ENCODE measurements at places on chromosomes 3 and 15.

DNA sequence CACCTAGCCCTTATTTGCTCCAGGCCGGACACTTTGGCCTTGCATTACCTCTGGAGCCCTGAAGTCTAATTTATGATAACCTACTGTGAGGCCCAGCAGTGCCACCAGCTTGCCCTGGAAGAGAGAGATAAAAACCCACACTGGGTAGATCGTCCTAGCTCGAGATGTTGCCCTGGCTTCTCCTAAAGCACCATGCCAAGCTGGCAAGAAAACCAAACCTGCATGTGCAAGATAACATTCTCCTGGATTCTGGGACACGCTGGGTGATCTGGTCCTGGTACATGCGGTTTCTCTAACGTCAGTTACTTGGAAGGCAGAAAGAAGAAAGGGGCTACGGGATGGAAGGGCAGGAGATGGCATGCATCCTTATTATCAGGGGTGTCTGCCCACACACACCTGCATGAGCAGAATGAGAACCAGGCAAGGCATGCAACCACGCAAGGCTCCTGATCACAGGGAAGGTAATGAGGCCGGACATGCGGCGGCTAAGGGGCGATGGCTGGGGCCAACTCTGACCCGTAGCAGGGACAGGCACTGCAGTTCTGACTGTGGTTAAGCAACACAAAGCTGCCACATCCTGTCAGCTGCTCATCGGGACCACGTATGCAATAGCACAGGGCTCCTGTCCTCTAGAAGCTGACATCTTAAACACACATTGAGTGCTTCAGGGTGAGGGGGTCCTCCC lies 73.0 kb downstream of the OXNAD1 start:
- DNase-seq, result peak; percentile 80
- peaks cover 63% of the 10 kb centered on the region for H3K4me1 ChIP-seq
- no peak overlapping the region for H3K4me3 ChIP-seq
- peaks cover 36% of the 10 kb centered on the region for H3K36me3 ChIP-seq

DNA sequence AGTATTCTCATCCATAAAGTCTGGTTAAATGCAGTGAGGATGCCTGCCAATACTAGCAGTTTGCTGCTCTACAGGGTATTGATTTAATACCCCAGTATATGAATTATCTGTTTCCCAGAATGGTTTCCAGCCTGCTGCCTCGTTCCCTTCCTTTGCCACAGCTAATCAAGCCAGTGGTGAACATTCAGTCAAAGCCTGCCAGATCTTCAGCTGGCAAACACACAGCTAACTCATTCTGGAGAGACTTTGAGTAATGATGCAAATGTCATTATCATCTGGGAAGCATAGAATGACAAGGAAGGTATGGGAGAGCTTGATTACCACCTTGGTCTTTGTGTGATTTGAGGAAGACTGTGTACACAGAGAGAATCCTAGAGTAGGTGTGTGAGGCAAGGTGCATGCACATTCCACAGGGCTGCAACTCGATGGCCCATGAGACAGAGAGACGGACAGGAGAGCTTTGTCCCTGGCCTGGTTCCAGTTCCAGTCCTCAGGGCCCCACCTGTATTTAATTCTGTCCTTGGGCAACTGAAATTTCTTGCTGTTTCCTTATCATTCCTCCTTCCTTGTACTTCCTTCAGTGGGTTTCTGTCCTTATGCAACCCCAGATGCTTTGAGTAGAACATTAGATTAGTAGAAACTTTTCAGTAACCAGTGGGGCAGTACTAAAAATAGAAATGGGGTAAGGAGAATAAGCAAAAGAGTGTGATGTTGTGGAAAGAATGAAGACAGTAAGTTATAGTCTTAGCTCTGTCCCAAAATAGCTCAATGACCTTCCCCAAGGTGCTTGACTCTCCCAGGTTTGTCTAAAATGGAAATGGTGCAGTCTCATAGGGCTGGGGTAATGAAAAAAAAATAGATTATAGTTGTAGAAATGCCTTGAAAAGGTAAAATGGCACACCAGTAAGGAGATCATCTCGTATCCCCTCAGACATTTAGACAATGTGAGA lies 72.5 kb downstream of the MITF start:
- no peak for DNase-seq
- no peaks in the 10 kb centered on the region for H3K36me3 ChIP-seq
- H3K4me1 ChIP-seq, result no peaks in the 10 kb centered on the region
- H3K4me3 ChIP-seq, result no peak overlapping the region

- H3K4me1 ChIP-seq, result no peaks in the 10 kb centered on the region
- H3K27me3 ChIP-seq, result peaks cover 22% of the 10 kb centered on the region
- no peaks in the 10 kb centered on the region for H3K36me3 ChIP-seq
- H3K27ac ChIP-seq, result no peak overlapping the region
- DNase-seq, result no peak
Observed at GRCh38 chr15:64779024-64779423, 3.6 kb upstream of the RBPMS2 start.

DNA sequence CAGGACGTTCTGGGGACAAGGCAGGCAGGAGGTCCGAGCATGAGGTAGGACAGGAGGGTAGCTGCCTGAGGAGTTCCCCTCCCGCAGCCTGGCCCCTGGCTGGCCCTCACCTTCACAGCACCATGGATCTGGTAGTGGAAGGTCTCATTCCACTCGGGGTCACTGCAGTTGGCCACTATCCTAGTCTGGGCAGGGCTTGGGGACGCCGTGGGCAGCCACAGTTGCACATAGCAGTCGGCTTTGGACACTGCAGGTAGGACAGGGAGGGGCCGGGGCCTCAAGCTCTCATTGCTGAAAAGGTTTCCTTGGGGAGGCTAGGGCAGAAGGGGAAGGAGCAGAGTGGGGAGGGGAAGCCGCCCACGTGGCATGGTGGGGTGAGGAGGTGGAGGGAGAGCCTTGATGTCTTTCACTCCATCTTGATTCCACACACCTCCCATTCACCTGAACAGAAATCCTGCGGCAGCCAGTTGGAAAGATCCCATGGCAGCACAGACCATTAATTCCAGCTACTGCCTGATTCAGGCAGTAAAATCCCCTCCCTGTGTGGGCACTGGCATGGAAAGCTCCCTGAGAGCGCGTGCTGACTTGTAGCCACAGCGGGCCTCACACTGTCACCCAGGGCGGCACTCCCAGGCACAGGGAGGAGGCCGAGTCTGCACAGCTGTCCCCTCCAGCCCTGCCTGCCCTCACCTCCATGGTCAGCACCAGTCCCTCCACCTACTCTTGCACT lies 2.1 kb downstream of the PLA2G4F start:
- H3K4me1 ChIP-seq, result no peaks in the 10 kb centered on the region
- H3K4me3 ChIP-seq, result no peak overlapping the region
- H3K27ac ChIP-seq, result no peak overlapping the region
- H3K27me3 ChIP-seq, result no peaks in the 10 kb centered on the region
- peaks cover 4% of the 10 kb centered on the region for H3K36me3 ChIP-seq
- DNase-seq, result no peak

DNA sequence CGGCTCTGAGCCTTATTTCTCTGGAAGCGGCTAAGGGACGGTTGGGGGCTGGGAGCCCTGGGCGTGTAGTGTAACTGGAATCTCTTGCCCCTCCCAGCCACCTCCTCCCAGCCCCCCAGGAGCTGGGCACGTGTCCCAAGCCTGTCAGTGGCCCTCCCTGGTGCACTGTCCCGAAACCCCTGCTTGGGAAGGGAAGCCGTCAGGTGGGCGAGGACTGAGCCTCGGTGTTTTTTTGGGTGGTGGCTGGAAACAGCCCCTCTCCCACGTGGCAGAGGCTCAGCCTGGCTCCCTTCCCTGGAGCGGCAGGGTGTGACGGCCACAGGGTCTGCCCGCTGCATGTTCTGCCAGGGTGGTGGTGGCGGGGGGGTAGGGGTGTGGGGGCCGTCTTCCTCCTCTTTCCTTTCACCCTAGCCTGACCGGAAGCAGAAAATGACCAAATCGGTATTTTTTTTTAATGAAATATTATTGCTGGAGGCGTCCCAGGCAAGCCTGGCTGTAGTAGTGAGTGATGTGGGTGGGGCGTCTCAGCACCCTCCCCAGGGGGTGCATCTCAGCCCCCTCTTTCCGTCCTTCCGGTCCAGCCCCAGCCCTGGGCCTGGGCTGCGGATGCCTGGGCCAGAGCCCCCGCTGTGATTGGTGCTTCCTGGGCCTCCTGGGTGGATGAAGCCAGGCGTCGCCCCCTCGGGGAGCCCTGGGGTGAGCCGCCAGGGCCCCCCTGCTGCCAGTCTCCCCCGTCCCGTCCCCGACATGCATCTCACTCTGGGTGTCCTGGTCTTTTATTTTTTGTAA lies 58.8 kb upstream of the GOLGA8A start:
- H3K36me3 ChIP-seq, result no peaks in the 10 kb centered on the region
- H3K27me3 ChIP-seq, result peaks cover 36% of the 10 kb centered on the region
- no peak for DNase-seq
- no peak overlapping the region for H3K27ac ChIP-seq
- H3K4me3 ChIP-seq, result no peak overlapping the region

- H3K27ac ChIP-seq, result no peak overlapping the region
- H3K4me1 ChIP-seq, result no peaks in the 10 kb centered on the region
- H3K36me3 ChIP-seq, result peaks cover 9% of the 10 kb centered on the region
- no peak for DNase-seq
- H3K4me3 ChIP-seq, result no peak overlapping the region
Observed at GRCh38 chr3:139491027-139491700, 14.8 kb upstream of the RBP2 start.

DNA sequence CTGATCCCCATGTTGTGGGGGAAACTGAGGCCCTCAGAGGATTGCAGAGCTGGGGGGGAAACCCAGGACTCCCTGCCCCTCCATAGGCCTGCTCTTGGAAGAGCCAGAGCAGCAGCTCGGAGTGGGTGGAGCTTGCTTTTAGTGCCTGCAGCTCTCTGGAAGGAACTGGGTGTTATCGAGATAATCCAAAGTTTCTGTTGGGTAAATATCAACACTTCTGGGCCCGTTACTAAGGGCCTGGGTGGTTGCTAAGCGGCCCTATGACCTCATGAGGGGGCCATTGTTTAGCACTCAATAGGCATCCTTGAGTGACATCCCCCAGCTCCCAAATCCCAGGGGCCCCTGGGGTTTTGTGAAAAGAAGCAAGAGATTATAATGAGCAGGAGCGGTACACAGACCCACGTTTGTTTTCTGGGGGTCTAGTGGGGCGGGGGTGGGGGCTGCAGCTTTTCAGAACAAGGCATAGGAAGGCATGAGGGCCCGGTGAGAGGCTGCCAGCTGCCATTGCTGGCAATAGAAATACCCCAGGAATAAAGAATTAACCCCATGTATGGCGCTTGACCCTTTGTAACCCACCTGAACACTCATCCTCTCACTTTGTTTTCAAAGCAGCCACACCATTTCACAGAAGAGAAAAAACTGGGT lies 48.3 kb upstream of the ATP2B2 start:
- no peak for DNase-seq
- H3K27ac ChIP-seq, result no peak overlapping the region
- H3K4me3 ChIP-seq, result no peak overlapping the region
- peaks cover 3% of the 10 kb centered on the region for H3K27me3 ChIP-seq
- H3K4me1 ChIP-seq, result peaks cover 14% of the 10 kb centered on the region
- H3K36me3 ChIP-seq, result no peaks in the 10 kb centered on the region

GRCh38 chr3:24741506-24741905 lies 246.9 kb upstream of the THRB start:
- no peak overlapping the region for H3K4me3 ChIP-seq
- no peak overlapping the region for H3K27ac ChIP-seq
- H3K27me3 ChIP-seq, result no peaks in the 10 kb centered on the region

GRCh38 chr15:29668120-29668602 lies 154.1 kb downstream of the TJP1 start:
- DNase-seq, result peak; percentile 54
- H3K36me3 ChIP-seq, result no peaks in the 10 kb centered on the region
- H3K27me3 ChIP-seq, result peaks cover 18% of the 10 kb centered on the region
- H3K4me3 ChIP-seq, result no peak overlapping the region

GRCh38 chr3:109072194-109072593 lies 45.7 kb downstream of the MORC1 start:
- DNase-seq, result peak; percentile 8
- H3K4me1 ChIP-seq, result peaks cover 5% of the 10 kb centered on the region
- H3K36me3 ChIP-seq, result no peaks in the 10 kb centered on the region
- H3K27me3 ChIP-seq, result peaks cover 21% of the 10 kb centered on the region

- peak overlapping the region; percentile 91 for H3K4me3 ChIP-seq
- no peak overlapping the region for H3K27ac ChIP-seq
- peaks cover 11% of the 10 kb centered on the region for H3K4me1 ChIP-seq
- no peaks in the 10 kb centered on the region for H3K27me3 ChIP-seq
- no peaks in the 10 kb centered on the region for H3K36me3 ChIP-seq
Observed at GRCh38 chr3:172711454-172711795, 558 bp upstream of the NCEH1 start.

DNA sequence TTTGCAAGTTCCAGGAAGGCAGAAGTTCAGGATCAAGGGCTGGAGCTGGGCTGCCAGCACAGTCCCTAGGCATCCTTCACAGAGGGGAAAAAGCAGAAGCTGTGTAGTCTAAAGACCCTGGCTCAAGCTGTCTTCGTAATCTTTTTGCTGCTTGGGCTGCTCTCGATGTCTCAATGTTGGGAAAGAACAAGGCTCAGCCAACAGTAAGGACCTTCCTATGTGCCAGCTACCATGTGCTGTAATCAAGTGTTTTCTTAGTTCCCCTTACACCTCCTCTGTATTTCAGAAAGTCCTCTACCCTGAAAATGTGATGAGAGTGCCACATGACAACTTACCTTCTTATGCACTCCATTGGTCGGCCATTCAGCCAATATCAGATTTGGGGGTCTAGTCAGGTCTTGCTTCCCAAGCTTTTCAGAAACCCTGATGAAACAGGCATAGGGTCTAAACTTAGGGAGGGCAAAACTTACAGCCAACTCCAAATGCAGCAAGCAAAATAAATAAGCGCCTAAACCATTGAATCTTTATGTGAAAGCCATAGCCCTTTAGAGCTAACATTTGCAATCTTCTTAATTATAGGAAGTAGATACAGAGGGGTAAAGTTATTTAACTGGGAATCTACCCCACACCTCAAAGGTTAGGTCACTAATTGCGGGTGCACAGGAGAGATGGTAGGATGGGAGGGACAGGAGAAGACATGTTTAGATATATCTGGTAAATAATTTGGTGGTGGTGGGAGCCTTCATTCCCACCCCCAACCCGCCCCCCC lies 1.2 kb upstream of the EDEM1 start:
- H3K4me3 ChIP-seq, result peak overlapping the region; percentile 96
- H3K27ac ChIP-seq, result no peak overlapping the region
- no peaks in the 10 kb centered on the region for H3K27me3 ChIP-seq
- H3K36me3 ChIP-seq, result peaks cover 25% of the 10 kb centered on the region
- DNase-seq, result no peak
- H3K4me1 ChIP-seq, result peaks cover 19% of the 10 kb centered on the region

DNA sequence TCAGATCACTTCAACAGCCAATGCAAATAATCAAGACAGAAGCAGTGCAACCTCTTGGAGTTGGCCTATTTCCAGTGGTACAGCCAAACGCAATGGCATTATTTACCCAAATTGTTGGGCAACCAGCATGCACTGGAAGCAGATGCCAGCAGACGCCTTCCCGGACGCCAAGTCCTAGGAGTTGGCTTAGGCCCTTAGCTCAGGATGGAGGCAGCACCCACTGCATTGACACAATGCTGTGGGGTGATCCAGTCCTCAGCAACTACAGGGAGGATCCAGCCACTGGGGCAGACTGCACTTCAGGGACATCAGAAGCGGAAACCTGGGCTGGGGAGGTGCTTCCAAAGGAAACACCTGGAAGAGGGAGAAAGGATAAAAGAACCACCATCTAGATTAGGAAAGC lies 290.4 kb downstream of the FAM43A start:
- no peak overlapping the region for H3K27ac ChIP-seq
- no peaks in the 10 kb centered on the region for H3K4me1 ChIP-seq
- peaks cover 6% of the 10 kb centered on the region for H3K27me3 ChIP-seq
- DNase-seq, result no peak
- H3K36me3 ChIP-seq, result no peaks in the 10 kb centered on the region
- H3K4me3 ChIP-seq, result no peak overlapping the region

- H3K27ac ChIP-seq, result peak overlapping the region; percentile 33
- peaks cover 83% of the 10 kb centered on the region for H3K4me1 ChIP-seq
- H3K4me3 ChIP-seq, result no peak overlapping the region
- peak; percentile 39 for DNase-seq
- H3K36me3 ChIP-seq, result no peaks in the 10 kb centered on the region
Observed at GRCh38 chr15:40452296-40453090, 11.7 kb downstream of the BAHD1 start.

GRCh38 chr3:108972482-108972881 lies 18.8 kb upstream of the GUCA1C start:
- peaks cover 3% of the 10 kb centered on the region for H3K4me1 ChIP-seq
- DNase-seq, result no peak
